ENCODE measurements at places on chromosomes 6 and 20. TPM values are rescaled to one million over a fixed set of nuclear protein-coding genes. Genes with fewer than 3 reads are reported as not detected.

The MANEA gene
- total RNA-seq: 12.8 TPM

DNA sequence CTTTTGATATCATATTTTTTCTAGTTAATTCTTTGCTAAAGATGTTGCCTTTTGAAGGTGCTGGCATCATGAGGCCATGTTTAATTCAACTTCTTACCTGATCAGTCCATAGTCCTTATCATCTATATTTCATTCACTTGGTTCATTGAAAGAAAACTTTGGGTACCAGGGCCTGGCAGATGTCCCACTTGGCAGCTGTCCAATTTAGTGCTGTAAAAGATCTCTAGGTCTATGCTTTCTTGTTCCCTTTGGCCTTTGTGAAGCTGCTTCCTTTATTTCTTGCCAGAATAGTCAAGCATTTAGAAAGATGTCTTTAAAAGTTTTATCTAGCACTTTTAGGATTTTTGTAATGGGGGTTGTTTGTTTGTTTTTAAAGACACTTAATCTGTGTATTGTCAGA, 61.7 kb upstream of the EYA4 start:
- no peak for DNase-seq

DNA sequence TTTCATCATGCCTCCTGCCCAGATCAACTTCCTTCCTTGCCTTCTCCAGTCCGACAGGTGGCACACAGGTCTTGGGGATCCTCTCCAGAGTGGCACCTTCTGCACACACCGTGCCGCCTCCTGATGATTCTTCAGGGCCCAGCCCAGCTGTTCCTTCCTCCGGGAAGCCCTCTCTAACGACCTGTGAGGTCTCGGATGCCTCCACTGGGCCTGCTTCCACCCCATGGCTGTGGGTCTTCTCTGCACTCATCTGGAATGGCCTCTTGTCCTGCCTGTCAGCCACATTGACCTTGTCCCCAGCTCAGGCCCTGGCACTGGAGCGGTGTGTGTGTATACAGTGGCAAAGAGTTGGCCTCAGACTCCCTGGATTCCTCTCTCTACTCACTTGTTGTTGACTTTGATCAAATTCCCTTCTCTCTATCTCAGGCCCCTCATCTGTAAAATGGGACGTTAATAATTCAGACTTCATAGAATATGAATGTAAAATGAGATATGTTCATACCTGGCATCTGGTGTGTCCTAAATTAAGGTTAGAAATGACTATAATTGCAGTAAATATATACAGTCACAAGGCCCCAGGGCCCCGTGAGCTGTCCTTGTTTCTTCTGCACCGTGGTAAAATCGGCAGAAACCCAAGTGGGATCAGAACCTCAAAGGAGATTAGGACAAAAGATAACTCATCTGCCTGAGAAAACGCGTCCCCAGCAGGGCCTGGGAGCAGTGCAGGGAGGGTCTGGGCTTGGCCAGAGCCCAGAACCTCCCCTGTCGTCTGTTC, 1.5 kb downstream of the FAM210B start:
- DNase-seq: no peak

DNA sequence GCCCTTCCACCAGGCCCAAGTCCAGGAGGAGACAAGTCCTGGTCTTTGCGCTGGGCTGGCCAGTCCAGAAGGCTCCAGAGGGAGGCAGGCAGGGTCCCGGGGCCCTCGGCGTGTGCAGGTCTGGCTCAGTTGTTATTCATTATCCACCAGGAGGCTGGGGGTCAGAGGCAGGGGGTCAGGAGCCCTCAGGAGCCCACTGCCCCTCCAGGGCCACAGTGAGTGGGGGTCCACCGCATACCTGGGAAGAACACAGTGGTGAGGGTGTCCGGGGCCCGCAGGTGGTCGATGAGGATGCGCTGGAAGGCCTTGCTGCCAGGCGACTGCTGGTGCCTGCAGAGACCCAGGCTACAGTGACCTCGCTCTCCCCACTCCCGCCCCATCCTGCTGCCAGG, 4.4 kb upstream of the C20orf144 start:
- no peak for DNase-seq

GRCh38 chr6:110741517-110741916, 73.8 kb downstream of the CDK19 start:
- DNase-seq: no peak

The LTB gene
- total RNA-seq: not detected

The MRAP2 gene
- 1.4 TPM for total RNA-seq

The BCKDHB gene
- total RNA-seq: 24.6 TPM

DNA sequence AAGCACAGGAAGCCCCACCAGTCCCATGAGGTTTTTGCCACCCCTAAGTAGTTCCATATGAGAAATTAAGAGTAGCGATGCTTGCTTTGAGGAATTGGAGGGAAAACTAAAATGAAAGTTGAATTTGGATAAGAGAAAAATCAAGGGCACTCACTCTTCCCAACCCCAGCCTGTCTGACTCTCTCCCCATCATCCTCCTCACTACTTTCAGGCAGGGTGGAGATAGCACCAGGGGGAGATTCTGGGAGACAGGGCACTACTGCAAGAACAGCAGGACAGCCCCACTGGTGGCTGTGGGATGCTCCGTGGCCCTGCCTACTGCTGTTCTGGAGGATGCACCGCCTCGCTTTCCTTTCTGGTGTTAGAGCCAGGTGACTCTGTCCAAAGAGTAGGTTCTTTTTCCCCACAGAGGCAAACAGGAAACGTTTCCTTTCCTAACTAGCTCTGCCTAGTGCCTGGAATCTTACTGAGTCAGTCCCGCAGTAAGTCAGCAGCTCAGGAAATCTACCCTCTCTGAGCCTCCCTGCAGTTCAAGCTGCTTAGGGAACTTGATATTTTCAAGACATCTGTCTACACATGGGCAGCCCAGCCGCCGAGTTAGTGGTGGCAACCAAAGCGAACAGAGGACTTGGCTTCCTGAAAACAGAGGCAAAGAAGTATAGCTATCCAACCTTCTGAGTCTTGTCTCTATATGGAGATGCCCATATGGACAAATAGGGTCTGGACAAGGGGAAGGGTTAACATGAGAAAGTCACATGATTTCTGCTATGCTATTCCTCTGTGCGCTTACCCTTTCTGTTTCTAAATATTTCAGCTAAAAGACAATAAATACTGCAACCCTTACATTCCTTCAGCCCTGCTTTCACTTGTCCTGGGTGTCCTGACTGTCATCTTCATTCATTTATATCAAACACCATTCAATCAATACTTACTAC, 11.4 kb downstream of the HLA-E start:
- no peak for DNase-seq

The OR2B6 gene
- total RNA-seq: not detected

DNA sequence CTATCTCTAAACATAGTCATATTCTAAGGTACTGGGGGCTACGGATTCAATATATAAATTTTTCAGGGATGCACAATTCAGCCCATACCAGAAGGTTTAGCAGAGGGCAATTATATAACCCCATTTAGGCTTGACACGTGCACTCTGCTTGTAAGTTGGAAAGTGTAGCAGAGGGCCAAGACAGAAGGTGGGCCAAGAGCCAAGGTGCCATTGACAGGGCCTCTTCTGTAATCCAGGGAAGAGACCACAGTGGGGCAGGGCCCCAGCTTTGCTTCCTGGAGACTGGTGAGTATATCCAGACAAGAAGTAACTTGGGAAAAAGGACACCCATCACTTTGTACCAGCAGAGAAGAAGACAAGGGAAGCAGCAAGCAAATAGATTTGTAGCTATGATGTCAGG, 672.4 kb upstream of the MARCKS start:
- no peak for DNase-seq

- no peak for DNase-seq
These were observed 3.4 kb upstream of the RSPO4 start for GRCh38 chr20:1005452-1006027.

Data from neural crest cell (in vitro differentiated cells).